ENCODE measurements at places on chromosomes 3 and 15.
A peak's percentile ranks its signal among the peaks of the same experiment; 100 is the strongest.

- DNase-seq = no peak
Observed at GRCh38 chr15:89171136-89172072, 50.0 kb downstream of the RLBP1 start.

DNA sequence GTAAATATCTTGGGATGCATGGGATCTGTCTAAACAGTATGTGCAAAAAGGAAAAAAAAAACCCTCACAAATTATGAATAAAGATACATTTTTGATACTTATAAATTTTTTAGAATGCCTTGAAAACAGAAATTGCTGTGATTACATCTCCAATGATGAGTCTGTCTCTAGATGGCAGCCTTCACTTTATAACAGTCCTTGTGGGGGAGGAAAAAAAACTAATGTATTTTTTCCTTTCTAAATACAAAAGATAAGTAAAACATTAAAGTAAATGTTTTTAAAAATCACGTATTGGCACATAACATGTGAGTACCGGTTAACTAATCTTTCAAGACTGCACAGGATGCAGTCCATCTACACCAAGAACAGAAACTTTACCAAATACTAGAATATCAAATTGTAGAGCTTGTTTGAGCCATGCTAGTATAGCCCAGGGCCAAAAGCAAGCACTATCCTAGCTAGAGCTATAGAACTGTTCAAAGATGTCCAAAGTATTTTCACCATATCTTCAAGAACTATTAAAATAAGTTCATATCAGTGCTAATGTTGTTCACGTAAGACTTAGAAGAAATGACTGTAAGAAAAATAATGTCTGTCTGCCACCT, 206.4 kb downstream of the STAG1 start:
- no peak for DNase-seq

- DNase-seq = no peak
Observed at GRCh38 chr3:23106666-23107065, 96.5 kb upstream of the UBE2E2 start.

GRCh38 chr15:89168316-89168833, 53.0 kb downstream of the RLBP1 start:
- DNase-seq = no peak

GRCh38 chr15:68732451-68732850, 88.2 kb downstream of the ANP32A start:
- DNase-seq = no peak

GRCh38 chr3:71300951-71301393, 282.6 kb downstream of the FOXP1 start:
- DNase-seq = no peak

DNA sequence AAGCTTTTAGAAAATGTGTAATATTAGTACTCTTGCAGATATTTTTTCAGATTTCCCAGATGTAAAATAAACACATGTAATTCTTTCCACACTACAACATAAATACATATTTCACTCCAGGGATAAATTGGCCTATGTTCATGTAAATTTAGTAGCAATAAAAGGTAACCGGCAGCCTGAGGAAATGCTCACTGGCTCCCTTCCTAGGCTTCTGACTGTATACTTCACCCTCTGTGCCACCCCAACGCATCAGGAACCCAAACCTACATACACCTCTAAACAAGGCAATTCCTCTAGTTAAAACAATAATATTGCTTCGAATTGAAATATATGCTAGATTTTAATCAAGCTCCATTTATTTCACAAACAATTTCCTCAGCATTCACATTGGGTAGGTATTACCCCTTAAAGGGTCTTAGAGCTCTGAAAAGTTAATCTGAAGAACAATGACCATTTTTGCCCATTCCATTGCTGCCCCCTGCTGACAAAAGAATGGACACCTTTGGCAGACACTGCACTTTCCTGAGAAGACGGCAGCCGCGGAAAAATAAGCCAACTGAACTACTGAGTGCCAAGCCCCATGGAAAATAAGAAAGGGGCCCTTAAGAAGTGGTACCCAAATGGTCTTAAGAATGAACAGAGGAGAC, 212.5 kb downstream of the OSBPL10 start:
- DNase-seq = peak; percentile 29

DNA sequence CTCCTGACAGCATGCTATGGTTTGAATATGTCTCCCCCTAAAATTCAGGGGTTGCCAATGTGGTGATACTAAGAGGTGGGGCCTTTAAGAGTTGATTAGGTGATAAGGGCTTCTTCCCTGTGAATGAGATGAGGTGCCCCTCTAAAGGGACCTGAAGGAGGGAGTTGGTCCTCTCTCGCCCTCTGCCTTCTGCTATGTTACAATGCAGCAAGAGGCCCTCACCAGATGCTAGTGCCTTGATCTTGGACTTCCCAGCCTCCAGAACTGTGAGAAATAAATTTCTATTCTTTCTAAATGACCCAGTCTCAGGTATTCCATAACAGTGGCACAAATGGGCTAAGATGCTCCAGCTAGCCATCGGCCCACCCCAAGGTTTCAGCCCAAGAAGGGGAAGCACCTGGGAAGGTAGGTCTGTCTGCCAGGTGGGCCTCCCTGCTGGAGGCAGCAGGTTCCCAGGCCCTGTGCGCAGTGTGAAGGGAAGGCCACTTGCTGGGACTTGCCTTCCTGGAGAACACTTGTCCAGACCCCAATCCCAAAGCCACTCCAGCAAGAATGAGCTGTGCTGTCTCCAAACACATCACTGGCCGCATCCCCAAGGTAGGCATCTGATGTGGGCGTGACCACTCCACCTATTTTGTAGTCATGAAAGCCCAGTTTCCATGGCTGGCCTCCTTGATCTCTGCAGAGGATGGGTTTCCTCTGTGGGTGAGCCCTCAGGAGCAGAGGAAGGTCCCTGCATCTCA, 9.0 kb downstream of the TGM4 start:
- DNase-seq = no peak

- DNase-seq = no peak
Observed at GRCh38 chr3:64336488-64336887, 111.2 kb upstream of the PRICKLE2 start.

DNA sequence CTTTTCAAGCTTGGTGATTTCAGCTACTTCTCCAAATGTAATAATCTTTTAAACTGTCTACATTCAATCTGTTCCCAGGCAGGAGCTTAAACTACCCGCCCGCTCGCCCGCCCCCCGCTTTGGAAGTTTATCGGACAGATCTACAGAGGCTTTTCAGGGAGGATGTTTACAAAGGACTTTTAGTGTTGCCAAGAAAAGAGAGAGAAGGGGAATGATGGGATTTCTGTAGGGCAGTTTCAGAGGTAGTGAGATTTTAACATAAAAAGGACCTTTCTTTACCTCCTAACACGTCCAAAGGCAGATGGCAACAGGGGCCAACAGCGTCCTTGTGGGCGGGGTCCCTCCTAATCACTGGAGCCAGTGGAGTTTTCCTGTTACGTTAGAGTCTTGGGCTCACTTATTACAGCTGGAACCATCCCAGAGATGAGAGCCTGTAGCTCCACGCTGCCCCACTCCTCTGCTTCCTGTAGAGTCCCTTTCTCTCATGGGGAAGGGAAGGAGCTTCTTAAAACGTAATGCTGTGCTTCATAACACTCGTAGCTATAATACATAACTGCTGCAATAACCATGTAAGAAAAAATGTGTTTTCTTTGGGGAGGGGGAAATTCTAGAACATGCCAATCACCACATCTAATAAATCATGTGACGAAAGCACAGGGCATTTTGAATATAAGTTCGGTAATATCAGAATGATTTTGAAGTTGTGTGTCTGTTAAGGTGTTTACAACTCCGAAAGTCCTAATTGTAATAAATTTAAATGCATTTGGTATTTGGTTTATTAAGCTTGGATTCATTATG, 30.9 kb downstream of the HES1 start:
- DNase-seq = no peak

DNA sequence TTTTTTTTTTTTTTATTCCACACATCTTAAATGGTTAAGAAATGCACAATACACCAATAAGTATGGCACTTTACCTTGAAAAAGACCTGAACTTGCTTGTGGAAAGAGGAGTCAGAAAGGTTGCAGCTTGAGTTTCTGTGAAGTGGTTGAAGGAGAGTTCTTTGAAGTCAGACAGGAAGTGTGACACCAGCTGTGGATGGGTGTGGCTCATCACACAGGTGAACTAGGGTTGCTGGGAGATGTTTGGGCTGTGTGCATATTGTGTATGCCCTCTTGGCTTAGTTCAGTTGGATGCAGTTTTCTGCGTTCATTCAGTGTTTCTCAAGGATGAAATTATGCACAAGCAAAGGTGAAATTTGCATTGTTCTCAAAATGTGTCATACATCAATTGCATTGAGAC, 6.3 kb downstream of the AEN start:
- peak; percentile 66 for DNase-seq

GRCh38 chr15:44427756-44428724, 611 bp downstream of the CTDSPL2 start:
- DNase-seq = no peak

GRCh38 chr3:38985981-38986380, 65.8 kb downstream of the SCN11A start:
- no peak for DNase-seq

- DNase-seq = no peak
Observed at GRCh38 chr15:101480613-101481380, 8.7 kb downstream of the PCSK6 start.

- no peak for DNase-seq
Observed at GRCh38 chr3:40574661-40575060, 49.9 kb downstream of the ZNF621 start.

- no peak for DNase-seq
Observed at GRCh38 chr3:41450416-41451231, 251.3 kb downstream of the CTNNB1 start.

GRCh38 chr3:132550579-132551305, 46.3 kb upstream of the ACKR4 start:
- no peak for DNase-seq

GRCh38 chr3:119343719-119344118, 49.5 kb downstream of the ARHGAP31 start:
- DNase-seq = no peak

DNA sequence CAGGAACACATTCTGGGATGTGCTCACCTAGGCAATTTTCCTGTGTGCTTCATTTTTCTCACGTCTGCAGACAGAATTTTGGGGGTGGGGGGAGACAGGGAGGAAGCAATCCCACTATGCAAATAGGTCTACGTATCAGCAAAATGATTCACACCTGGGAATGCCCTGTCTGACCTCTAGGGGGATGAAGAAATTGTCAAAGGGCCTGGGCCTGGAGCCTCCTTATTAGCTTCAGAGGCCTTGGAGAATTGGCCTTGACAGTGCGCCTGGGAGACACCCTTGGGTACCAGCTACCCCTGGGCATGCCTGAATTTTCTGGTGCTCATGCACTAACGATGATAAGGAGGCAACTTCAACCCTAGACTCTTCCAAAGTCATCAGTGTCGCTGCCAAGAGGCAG, 207.5 kb downstream of the CADPS start:
- DNase-seq = no peak

- DNase-seq = no peak
Observed at GRCh38 chr3:114417265-114417664, 123.4 kb downstream of the TIGIT start.

DNA sequence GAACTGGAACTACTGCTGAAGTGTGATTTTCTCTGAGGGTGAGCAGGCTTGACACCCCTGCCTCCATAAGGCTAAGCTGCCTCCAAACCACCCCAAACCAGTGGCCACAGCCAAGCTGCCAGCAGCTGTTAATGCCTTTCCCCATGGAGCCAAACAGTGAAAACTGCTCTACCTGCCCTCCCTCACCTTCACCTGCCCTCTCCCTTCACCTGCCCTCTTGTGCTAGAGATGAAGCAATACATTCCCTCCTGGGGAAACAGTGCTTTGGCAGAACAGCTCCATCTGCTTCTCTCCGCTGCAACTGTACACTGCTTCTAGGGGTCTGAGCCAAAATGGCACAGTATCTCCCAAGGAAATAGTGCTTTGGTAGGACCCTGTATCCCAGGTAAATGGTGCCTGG, 374.1 kb downstream of the FHIT start:
- DNase-seq = no peak

DNA sequence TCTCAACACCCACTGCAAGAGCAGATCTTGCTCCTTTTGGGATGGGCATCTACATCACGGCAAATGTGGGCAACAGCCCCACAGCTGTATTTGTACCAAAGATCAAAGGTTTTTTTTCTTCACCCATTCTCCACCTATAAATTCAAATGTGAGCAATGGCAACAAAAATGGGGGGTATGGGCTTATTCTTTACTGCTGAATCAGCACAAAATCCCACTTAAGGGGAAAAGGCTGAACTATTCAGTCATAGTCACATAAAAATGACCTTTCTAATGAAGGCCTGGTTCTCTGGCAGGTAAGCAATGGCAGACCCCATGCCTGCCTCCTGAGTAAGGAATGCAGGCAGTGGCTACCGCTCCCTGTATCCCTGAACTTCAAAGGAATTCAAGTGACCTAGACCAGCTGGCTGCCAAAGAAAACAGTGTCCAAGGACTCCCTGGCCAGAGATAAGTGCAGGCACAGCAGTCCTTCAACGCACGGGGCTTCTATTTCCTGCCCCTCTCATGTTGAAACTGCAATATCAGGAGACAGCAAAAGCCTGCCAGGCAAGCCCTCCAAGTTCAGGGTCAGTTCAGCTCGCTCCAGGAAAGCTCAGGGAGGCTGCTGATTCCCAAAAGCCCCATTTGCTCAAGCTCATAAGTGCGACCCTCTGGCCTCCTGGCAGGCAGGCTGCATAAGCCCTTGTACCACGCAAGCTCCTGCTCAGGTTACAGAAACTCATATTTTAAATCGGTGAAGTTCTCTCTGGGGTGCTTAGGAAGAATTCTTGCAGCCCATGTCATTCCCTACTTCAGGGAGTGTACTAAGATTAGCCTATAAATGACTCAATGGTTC, 134.1 kb downstream of the PDZRN3 start:
- no peak for DNase-seq

DNA sequence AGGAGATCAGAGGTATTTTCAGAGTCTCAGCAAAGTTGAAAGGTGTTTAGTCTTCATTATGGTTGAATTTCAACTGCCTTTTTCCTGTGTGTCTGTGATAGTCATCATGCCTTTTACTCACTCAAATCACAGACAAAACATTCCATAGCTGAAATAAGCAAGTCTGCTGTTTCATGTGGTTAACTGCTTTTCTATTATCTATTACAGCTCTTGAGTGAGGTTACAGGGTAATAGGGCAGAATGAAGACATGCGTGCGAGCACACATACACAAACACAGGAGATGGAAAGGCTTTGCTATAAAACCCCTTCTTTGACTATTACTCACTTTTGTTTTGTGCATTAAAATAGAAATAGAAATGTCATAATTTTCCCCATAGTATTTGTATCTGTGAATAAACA, 192.6 kb upstream of the RARB start:
- no peak for DNase-seq

DNA sequence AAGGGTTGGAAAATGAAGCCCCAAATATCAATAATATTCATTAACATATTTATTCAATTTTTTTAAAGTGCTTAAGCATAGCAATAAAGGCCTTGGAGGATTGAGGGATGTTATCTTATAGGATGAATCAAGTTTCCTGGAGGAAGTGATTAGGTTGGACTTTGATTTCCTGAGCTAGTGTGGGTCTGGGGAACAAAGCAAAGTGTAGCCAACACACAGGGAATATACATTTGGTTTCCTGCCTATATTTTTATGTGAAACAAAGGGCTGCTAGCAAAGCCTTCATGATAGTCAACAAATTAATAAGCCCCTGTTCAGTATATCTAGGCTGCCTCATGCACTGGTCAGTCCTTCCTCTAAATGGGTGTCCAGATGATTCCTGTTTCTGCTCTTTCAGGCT, 261.1 kb upstream of the IL12A start:
- DNase-seq = no peak

- DNase-seq = no peak
Observed at GRCh38 chr3:135079095-135079494, 284.0 kb downstream of the EPHB1 start.

Data from activated T-cell treated with anti-CD3 and anti-CD28 coated beads, Interleukin-2, amount 50 U/mL, for 1 hour (primary cell).